ENCODE measurements at places on chromosomes 6 and 20.

DNA sequence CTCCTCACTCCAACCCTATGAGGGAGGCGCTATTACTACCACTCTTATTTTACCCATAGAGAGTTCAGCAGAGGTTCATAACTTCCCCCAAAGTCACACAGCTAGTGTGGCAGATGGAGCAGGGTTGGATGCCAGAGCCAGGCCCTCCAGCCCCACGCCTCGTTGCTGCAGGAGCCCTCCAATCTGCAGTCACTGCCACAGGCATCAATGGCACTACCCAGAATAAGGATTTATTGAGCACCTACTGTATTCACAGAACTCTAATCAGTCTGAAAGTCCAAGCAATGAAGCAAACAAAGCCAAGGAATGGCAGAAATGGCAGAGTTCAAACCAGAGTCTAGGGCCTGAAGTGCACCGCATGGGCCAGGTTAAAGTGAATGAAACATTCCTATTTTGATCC, 144.9 kb downstream of the LPA start:
- no peak for DNase-seq

DNA sequence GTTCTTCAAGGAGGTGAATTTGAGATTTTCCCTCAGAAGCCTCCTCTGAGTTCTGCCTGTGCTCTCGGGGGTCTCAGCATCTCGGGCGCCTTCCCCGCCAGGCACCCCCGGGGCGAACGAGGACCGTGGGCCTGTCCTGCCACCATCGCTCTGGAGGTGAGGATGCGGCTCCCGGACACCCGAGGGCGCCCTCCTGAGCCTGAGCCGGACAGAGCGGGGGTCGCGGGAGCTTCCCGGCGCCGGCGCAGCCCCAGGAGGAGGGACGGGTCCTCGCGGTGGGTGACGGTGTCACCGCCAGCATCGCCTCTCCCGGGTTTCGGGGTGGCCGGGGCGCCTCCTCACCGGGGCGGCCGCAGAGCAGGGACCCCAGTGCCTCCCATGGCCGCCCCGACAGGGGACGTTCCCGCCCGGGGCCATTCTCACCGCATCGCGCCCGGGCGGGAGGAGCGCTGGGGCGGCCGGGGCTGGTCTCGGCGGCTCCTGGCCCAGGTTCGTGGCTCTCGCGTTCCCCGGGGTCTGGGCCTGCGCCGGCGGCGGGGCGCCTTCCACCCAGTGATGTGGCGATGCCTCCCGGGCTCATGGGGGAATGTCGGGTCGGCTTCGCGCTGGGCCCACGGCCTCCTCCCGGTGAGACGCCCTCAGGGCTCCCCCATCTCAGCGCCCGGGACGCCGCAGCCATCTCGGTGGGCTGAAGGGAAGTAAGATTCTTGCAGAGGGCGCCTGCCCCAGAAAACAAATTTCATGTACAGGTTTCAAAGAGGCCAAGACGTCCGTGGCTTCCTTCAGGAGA, 210.5 kb downstream of the ERMARD start:
- peak; percentile 76 for DNase-seq

- DNase-seq, result no peak
Measured at GRCh38 chr6:101490857-101491256, 97.3 kb downstream of the GRIK2 start.

DNA sequence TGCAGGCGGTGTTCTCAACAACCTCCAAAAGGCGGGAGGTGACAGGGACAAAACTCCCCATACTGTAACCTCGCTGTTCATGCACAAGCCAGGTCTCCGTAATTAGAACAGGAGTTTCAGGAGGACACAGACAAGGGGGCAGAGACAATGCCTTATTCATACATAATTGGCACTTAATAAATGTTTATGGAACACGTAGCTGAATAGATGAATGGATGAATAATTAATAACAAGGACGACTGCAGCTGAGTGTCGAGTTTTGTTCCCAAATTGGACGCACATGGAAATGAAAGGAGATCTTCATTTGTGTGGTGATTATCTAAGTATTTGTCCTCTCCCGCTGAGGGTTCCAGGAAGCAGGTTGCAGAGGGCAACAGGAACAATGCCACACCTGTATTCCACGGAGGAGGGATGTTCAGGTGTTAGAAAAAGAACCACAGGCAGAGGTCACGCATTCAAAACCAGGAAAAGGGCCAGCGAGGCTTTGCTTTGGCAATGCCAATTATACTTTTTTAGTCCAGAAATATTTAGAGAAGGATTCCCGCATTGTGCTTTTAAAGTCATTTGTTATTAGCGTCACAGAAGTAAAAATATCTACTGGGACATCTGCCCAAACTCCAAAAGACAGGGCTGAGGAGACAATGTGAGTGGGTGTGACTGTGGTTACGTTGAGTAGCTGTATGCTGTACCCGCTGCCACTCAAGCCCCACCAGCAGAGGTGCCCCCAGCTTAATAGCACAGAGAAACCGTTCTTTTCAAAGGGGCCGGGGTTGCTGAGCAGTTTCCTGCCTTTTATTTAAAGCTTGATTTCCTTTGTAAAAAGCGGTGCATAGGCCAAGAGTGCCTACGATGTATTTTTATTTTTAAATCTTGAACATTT, 123.3 kb downstream of the PXDC1 start:
- no peak for DNase-seq

DNA sequence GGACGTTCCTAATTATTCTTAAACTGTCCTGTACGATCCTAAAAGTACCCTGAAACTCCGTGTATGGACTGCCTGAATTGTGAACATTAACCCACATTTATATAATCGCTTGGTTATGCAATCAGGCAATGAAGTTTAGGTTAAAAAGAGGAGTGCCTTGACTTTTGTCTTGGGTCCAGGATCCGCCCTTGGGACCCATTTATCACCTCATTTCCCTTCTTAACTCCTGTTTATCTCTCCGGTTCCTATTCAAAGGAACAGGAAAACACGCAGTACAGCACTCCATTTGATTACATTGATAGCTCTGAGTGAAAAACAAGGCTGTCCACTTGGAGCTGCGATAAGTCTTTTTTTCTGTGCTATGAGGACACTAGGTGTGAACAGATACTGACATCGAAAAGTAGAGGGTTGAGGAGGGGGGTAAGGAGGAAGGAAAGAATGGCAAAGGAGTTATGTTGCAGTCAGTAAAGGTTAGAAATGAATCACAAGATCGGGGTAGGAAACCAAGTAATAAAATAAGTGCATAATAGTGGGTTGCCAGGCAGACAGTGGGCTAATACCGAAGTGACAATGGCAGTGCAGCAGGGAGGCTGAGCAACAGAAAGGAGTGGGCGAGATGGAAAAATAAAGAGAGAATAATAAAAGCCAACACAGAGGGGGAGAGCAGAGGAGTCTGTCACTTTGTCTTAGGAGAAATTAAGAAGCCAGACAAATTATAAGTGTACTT, 15.9 kb upstream of the PCK1 start:
- DNase-seq, result no peak

- no peak for DNase-seq
Measured at GRCh38 chr20:55253781-55254180, 751.5 kb downstream of the CBLN4 start.

DNA sequence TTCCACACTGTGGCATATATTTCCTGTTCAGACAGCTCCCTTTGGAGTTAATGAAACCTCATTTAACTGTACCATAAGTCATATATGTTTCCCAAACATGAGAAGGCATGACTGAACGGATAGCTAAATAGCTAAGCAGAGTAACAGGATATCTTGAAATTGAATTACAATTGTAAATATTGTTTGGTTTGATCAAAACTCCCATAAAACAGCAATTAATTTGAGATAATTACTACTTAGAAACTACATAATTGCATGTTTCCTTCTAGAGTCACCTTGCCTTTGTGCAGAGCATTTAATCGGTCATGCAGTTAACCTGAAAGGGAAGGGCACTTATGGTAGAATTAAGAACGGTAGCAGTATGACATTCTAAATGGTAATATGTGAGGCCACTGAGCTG, 179.0 kb upstream of the MAP3K7 start:
- no peak for DNase-seq

- no peak for DNase-seq
Measured at GRCh38 chr6:144265061-144265357, 20.1 kb upstream of the UTRN start.

DNA sequence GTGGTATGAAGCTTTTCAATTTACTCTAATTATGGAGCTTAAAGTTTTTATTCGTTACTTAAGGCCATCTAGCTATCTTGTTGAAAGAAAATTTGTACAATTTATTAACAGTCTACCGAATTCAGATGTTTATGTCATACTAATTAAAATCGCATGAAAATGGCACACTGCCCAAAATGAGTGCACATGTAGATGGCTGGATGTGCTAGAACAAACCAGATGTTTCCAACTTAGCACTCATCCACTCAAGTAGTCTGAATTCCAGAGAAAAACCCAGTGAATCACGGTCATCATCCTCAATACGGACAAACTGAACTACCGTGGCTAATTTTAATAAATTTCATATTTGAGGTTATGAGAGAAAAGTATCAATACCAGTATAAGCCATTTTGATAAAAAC, 70.4 kb downstream of the COL12A1 start:
- DNase-seq, result no peak

GRCh38 chr6:53361549-53362031, 12.8 kb upstream of the ELOVL5 start:
- no peak for DNase-seq

GRCh38 chr20:57379263-57379647, 11.9 kb upstream of the RBM38 start:
- DNase-seq, result no peak

DNA sequence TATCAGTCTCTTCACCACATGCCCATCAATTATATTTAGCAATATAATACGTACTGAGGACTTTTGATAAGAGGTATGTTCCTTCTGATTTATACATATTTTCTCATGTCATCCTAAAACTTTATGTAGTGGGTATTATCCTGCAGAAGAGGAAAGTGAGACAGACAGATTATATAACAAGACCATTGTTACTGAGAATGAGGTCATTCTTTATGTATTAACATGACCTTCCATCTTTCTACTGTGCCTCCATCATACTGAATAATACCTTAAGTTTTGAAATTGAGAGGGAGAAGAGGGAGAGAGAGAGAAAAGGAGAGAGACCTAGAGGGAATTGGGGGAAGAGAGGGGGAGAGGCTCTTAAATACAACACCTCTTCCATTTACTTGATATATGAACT, 90.9 kb upstream of the CARMIL1 start:
- no peak for DNase-seq

- DNase-seq, result peak; percentile 76
Measured at GRCh38 chr6:29631860-29632731, 887 bp downstream of the GABBR1 start.

DNA sequence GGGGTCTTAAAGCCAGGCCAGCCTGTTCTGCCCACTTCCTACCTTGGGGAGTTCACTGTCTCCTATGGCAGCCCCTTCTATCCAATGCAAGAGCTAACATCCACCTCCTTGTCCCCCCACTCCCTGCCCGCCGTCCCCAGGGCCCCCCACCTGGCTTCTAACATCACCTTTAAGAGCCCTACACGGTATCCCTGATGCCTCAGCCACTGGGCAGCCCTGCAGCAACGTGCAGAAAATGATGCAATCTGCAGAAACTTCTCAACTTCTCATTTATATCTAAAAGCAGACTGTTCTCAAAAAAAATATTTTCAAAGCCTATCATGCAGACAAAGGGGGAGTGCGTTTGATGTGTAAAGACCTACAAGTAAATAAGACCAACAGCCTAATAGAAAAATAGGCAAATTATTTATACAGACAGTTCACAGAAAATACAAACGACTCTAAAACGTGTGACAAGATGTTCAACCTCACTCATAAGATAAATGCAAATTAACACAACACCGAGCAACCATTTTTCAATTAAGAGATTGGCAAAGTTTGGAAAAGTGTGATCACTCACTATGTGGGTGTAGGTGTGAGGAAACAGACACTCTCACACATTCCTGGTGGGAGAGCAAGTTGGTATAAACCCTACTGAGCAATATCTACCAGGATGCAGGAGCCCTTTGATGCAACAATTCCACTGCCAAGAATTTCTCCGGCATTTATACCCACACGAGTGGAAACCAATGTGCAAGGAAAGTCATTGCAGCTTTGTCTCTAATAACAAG, 15.1 kb upstream of the HCK start:
- DNase-seq, result no peak

DNA sequence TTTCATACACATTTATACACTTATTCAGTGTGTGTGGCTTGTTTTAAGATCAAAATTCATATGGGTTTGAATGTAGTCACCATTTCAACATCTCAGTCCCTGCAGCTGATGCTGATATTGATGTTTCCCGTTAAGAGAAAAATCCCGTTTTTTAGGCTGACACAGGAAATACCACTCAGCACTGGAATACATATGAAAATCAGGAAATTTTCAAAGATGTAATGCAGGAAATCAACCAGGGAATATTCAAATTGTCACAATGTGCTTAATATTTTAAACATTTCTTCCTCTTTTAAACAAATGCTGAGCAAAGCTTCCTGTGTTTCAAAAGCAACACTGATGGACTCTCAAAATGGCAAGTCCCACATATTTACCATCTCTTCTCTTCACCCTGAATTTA, 94.5 kb upstream of the MARCKS start:
- no peak for DNase-seq
